Stimulated activated CD8-positive, alpha-beta memory T cell treated with anti-CD3 and anti-CD28 coated beads, Interleukin-2, amount 100 ng/mL, for 1 hour (primary cell): ENCODE measurements at places on chromosomes 3 and 15.

GRCh38 chr3:183331498-183331897 is 78.4 kb downstream of the B3GNT5 start:
- no peak for DNase-seq

GRCh38 chr3:79414806-79415205 is 353.0 kb downstream of the ROBO1 start:
- DNase-seq = no peak

- DNase-seq = no peak
Observed at GRCh38 chr15:45021348-45021747, 1.6 kb upstream of the SORD start.

DNA sequence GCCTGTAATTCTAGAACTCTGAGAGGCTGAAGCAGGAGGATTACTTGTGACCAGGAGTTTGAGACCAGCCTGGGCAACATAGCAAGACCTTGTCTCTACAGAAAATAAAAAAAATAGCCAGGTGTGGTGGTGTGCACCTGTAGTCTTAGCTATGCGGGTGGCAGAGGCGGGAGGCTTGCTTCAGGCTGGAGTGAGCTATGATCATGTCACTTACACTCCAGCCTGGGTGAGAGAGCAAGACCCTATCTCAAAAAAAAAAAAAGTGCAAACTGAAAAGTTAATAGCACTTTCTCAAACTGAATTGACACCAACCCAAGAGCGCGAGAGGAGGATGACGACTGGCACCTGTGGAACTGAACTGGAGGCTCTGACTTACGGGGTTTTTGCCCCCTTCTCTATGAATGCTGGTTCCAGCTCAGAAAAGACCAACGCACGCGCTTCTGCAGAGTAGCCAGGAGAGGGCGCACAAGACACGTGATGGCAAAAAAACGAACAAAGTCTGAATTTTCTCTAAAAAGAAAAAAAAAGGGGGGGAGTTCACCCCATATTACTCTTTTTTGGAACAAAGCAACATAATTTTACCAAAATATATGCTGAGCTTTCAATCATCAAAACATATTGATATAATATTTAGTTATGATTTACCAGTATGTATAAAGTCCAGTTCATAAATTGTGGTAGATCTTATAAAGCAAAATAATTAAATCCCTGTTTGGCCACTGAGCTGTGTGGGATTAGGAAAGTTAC is 23.7 kb downstream of the CFAP92 start:
- DNase-seq = peak; percentile 35

DNA sequence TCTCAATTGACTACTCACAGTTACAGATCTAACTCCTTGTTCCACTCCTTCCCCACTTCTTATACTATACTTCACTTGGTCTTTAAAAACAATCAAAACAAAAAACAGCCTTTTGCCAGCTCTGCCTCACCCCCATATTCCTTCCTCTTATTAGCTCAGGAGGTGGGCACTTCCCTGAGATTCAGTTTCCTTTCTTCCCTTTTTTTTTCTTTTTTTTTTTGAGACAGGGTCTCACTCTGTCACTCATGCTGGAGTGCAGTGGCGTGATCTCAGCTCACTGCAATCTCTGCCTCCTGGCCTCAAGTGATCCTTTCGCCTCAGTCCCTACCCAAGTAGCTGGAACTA is 6.9 kb downstream of the C3orf62 start:
- no peak for DNase-seq

DNA sequence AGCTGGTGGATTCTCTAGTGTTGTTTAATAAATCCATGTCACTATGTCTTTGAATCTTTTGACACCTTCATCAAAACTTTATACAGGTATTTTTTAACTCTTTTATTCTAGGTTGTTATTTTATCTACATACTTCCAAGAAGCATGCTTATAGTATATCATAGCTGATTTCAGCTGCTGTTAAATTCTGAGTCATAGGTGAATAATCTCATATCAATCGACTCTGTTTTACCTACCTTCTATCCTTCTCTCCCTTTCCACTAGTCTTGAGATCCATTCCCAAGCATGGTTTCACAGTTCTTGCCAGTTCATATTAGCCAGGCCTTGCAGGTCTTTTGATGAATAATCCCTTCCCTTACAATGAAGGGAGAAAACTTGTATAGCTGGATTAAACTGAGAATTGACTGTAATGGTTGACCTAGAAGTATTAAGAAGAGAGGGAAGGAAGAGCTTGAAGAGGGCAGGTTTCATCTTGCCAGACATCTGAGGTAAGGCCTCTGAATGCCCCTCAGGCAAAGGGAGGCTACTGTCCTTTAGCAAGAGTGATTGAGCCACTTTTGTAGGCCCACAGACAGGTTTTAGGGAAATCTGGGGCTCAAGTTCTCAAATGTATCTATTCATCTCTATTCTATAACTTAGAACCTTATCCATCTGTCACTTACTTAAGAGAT is 146.4 kb downstream of the EPHA6 start:
- DNase-seq = no peak

DNA sequence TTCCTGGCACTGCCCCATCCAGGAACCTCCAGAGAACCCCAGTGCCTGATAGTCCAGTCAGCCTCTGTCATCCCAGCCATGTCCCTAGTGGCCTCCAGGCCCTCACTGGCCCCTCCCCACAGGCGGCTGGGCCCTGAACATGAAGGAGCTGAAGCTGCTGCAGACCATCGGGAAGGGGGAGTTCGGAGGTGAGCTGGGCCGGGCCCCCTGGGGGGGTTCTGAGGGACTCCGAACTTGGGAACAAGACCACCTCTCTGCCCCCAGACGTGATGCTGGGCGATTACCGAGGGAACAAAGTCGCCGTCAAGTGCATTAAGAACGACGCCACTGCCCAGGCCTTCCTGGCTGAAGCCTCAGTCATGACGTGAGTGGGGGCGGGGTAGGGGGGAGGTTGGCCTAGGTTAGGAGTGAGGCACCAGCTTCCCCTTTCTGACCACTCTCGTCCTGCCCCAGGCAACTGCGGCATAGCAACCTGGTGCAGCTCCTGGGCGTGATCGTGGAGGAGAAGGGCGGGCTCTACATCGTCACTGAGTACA is 12.0 kb upstream of the LMAN1L start:
- no peak for DNase-seq

- no peak for DNase-seq
Observed at GRCh38 chr3:109257269-109257668, 59.0 kb downstream of the DPPA2 start.

GRCh38 chr3:87973906-87974305 is 84.9 kb downstream of the CGGBP1 start:
- DNase-seq = no peak

- no peak for DNase-seq
Observed at GRCh38 chr3:72176537-72177041, 391.6 kb upstream of the PROK2 start.

DNA sequence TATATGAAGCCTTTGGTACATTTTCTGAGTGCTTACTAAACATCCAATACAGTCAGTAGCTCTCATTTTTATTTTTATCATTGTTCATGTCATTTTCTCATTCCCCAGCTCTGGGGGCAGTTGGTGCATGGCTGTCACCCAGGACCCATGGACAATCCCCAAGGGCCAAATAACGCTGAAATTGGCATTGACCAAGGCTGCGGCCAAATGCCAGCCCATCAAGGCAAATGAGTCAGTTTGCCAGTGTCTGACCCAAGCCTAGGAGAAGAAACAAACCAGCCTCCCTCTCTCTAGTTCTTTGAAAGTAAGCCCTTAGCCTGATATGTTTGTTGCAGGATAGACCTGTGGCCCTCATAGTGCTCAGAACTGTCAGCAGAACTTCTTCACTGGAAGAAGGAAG is 219.2 kb downstream of the THSD4 start:
- no peak for DNase-seq

DNA sequence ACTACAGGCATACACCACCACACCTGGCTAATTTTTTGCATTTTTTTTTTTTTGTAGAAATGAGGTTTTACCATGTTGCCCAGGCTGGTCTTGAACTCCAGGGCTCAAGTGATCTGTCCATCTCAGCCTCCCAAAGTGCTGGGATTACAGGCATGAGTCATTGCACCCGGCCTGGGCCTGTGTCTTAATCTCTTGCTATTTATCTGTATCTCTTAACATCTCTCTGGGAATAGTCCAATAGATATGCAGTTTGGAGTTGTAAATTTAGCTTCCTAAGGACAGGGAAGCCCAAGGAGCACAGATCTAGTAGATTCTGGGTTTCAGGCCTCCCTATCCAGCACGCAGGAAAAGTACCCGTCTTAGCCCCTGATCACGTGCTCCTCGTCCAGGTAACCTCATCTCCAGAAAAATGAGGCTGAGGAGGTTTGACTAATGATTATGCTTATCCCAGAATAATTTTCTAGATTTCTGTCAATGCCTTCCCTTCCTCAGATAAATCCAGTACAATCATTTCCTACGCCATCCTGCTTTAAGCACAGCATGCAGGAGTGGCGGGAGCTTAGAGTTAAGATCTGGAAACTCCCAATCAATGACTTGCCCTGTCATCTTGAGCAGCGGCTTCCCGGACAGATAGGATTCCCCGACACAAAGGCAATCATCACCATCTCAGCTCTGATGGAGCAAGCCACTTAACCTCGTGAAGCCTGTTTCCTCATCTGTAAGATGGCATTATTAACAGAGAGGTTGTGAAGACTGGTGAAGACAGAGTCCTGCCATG is 12.3 kb upstream of the CTDSPL start:
- DNase-seq = no peak

- DNase-seq = no peak
Observed at GRCh38 chr3:135806317-135806716, 159.2 kb upstream of the PPP2R3A start.

- DNase-seq = no peak
Observed at GRCh38 chr3:194218646-194219453, 82.9 kb downstream of the HES1 start.

- no peak for DNase-seq
Observed at GRCh38 chr3:173007079-173007723, 133.8 kb downstream of the SPATA16 start.

GRCh38 chr3:58200846-58201355 is 9.9 kb downstream of the DNASE1L3 start:
- no peak for DNase-seq

- no peak for DNase-seq
Observed at GRCh38 chr3:55481744-55482495, 5.2 kb downstream of the WNT5A start.

DNA sequence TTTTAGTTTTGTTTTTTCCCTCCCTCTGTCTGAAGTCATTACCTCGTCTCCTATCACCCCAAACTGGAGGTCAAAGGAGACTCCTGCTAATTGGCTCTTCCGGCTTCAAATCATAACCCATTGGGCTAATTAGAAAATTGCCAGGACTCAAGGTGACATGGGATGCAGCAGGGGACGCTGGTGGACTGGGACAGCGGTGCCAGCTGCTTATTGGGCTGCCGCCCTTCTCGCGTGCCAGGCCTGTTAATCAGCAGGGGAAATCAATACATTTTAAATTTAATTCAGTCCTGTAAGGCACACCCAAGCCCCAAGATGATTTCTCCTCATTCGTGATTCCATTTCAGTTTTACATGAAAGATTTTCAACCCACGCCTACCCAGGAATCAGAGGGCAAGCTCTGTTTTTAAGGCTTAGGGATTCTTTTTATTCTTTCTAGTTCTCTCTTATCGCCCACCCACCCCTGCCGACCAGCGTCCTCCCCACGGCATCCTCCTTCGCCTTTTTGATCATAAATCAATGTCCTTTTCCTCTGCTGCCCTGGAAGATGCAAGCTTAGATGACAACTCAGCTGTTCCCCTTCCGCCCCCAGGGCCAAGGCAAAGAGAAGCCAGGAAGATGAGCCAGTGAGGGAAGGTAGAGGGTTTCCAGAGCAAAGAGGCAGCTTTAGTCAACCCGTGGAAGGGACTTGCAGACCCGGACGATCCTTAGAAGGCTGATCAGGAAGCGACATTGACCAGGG is 329.6 kb downstream of the UACA start:
- no peak for DNase-seq

DNA sequence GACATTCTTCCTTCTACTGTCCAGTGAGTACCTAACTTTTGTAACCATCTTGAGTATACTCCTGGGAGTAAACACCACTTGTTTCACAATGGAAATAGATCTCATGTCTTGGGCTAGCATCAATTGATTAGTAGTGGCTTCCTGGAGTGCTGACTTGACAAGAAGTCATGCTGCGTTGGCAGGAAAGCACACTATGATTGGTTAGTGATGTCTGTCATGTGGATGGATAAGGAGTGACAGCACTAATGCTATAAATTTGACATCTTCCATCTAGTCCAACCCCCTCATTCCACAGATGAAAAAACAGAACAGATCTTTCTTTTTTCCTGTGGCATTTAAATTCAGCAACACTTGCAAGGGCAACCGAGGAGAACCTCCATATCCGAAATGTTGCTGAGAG is 47.6 kb upstream of the PRICKLE2 start:
- DNase-seq = no peak

- DNase-seq = no peak
Observed at GRCh38 chr15:40183636-40184463, 23.0 kb downstream of the BUB1B start.

GRCh38 chr15:85168642-85169173 is 187.1 kb downstream of the PDE8A start:
- peak; percentile 8 for DNase-seq

GRCh38 chr3:118001380-118001779 is 1033.3 kb downstream of the IGSF11 start:
- no peak for DNase-seq

DNA sequence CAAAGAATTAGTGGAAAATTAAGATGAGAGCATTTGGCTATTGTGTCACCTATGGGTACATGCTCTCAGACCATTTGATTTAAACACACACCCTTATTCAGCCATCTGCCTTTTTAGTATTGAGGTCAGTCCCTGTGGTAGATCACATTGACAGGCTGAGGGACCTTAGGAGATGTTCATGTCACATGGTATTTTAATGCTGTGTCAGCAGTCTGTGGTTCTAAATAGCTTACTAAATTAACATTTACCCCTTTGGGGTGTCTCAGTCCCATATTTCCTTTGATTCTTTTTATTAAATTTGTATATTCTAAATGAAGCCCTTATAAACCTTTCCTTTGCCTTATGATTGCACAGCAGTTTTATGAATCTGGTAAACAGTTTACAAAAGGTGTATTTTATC is 2.3 kb downstream of the RBM5 start:
- no peak for DNase-seq

DNA sequence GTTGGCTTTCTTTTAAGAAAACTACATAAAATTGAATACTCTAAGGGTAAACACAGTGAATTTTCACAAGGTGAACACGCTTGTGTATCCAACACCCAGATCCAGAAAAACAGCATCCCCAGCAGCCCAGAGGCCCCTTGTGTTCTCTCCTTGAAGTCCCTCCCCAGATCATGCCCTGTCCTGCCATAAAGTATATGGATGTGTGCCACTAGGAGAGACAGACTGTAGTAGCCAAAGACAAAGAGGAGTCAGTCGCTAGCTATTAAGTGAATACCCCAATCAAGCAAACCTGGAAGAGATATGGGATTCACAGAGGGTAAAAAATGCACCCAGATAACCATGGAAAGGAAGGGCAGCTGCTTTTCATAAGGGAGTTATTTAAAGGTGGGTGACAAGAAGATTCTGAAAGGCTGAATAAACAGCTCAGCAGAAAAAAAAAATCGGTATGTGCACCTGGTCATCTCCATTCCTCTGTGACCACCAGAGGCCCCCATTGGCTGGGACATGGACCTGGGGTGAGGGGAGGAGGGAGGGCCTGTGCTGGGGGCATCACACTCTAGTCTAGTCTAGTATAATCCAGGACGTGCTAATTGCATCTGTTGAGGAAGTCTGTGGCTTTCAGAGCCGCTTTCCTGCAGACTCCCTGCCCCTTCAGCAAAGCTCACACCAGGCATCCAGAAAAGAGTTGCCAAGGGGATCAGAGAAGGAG is 167.3 kb upstream of the NDN start:
- DNase-seq = no peak

GRCh38 chr3:123618768-123619484 is 34.1 kb upstream of the HACD2 start:
- DNase-seq = no peak

GRCh38 chr3:100361897-100362296 is 27.3 kb downstream of the NIT2 start:
- no peak for DNase-seq
